ENCODE measurements at places on chromosomes 4 and X.

GRCh38 chr4:145097821-145098674 is at the start of the genes ABCE1 and ANAPC10:
Gene ABCE1 (plus strand): TSS chr4:145098311. CDS start chr4:145104413, 6,102 bp downstream.
Gene ANAPC10 (minus strand): TSS chr4:145098196. CDS start chr4:145096099, 2,097 bp downstream.
- DNase-seq: peak; percentile 94

DNA sequence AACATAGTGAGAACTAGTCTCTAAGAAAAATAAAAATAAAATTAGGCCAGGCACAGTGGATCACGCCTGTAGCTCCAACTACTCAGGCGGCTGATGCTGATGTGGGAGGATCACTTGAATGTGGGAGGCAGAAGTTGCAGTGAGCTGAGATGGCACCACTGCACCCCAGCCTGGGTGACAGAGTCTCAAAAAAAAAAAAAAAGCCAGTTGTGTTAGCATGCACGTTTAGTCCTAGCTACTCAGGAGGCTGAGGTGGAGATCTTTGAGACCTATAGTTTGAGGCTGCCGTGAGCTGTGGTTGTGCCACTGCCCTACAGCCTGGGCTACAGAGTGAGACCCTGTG is 2.5 kb downstream of the DCK start:
- no peak for DNase-seq

- DNase-seq: no peak
Measured at GRCh38 chr4:4625488-4625887, 83.6 kb upstream of the STX18 start.

DNA sequence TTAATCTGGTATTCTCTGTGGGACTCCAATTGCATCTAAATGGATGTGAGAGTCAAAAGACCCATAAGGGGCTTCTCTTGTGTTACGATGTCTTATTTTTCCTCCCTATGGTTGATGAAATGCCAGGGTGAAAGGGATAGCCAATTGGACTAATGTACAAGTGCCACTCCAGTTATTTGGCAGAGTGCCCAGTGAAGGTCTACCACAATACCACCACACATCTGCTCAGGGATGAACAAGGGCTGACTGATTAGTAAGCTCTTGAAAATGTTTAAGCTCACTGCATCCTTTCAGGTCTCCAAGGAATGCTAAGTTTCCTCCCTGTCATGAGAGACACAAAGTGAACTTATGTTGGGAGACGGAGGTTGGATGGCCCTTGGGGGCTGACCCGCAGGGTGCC is 57.8 kb downstream of the HEPH start:
- no peak for DNase-seq

- no peak for DNase-seq
Measured at GRCh38 chr4:102761296-102761701, 531 bp upstream of the MANBA start.

GRCh38 chr4:81700189-81700588 is 228.5 kb upstream of the RASGEF1B start:
- no peak for DNase-seq

DNA sequence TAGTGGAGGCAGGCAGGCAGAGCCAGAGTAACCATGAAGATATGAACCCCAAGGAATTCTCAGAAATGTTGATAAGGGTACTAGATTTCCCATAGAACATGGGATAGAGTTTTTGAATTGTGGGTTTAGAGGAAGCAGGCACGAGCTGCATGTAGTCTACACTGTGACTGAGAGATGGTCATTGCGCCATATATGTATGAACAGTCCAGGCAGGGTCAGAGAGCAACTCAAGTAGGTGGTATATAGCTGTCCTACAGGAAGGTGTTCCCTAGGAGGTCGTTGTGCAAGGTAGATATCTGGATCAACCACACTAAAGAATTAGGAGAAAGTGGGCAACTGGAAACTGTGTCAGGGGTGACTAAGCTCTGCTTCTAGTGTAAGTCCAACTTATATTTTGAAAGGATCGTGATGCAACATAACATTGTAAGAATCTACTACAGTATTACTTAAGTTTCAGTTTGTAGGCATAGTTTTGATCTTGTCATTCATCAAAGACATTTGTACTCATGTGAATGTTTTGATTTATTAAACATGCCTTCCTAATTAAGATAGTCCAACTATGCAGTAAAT is 94.6 kb downstream of the HPGD start:
- no peak for DNase-seq

- DNase-seq: no peak
Measured at GRCh38 chr4:166318810-166319525, 445.9 kb downstream of the TLL1 start.

GRCh38 chr4:7353846-7354610 is 80.7 kb downstream of the PSAPL1 start:
- DNase-seq: no peak

GRCh38 chrX:19606902-19607301 is 91.6 kb upstream of the MAP3K15 start:
- DNase-seq: no peak

DNA sequence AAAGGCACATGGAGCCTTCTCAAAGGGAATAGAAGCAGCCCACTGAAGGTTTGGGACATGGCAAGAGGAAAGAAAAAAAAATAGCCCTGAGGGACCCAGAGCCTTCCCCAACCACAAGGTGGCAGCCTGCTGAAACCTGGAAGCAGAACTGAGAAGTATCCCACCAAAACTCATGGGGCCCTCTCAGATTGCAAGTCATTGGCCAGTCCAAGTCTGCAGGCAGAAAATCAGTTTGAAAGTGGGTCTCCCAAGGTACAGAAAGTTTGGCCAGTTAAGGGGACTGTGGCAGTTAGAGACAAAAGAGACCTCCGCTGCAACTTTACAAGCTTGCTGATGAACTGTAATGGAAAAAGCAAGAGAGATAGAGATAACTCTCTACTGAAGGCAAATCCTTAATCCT is 155.8 kb downstream of the ANTXR2 start:
- DNase-seq: no peak

DNA sequence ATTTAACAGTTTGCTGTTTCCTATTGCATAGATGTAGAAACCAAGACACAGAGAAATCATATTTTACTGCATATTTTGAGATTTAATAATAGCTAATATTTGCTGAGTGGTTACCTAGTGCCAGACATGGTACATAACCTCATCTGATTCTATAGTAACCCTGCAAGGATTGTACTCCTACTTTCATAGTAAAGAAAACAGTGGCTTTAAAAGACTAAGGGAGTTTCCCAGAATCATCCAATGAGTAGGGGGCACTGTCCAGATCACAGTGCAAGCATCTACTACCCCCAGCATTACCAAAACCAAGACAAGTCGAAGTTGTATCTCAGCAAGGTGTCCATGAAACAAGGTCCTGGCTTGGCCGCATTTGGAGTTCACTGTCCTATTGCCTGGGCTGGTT is 224.5 kb upstream of the TENM3 start:
- DNase-seq: no peak

DNA sequence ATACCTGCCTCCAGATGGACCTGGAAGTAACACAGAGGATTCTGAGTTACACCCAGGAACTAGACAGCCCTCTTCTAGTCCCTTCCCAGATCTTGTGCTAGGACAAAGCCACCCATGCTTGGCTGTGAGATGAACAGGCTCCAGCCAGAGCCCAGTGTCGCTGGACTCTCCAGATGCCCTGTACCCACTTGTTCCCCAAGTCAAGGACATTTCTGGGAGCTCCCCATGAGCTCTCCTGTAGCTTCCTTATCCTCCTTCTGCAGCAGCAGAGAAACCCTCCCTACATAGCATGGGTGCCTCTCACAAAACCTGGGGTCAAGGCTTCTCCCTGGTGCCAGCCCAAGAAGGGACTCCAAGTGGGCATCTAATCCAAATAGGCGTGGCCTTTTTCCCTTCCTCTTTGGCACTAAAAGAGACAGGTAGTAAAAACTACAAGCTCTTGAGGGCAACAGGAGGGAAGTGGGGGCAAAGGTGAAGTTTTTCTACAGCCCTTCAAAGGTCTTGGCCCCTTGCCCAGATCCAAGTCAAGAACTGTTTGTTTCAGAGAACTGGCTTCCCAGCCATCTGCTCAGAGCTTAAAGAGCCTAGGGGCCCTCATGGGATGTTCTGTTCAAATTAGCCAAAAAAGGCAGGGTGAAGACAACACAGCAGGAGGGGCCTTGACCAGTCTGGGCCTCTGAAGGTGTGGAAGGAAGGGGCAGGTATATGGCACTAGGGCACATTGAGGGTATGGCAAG is 8.5 kb upstream of the ERCC6L start:
- DNase-seq: no peak

DNA sequence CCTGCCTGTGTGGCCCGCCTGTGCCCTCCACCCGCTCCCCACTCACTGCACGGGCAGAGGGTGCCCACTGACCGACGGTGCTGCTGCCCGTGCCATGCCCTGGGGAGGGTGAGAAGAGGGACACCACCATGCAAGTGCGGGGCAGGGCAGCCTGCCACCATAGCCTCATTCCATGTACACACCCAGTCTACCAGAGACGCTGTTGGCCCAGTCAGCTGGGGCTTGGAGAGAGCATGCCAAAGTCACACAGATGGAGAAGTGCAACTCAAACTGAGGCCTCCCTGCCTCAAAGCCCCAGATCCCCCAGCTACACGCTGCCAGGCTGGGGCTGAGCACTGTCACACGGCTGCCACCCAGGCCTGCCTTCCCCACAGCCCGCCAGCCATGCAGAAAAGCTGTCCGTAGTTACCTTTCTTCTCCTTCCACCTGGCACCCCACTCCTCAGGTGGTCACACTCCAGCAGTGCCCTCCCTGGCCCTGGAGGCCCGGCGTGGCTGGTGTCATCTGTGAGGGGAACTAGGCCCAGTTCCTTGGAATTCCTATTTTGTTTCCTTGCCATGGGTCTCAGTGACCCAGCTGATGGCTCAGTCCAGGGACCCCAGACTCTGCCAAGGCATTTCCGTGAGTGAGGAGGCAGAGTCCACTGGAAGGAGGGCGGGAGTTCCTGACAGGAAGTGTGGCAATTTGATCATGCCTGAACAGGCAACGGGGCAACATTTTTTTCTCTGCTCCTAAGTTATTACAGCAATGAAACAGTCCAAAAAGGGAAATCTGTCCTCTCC is at the start of gene SLC2A9:
SLC2A9 (minus strand) TSS at position 627 of the 782 bp plus-strand sequence; CDS start at position 559, 68 bp downstream.
- DNase-seq: no peak

DNA sequence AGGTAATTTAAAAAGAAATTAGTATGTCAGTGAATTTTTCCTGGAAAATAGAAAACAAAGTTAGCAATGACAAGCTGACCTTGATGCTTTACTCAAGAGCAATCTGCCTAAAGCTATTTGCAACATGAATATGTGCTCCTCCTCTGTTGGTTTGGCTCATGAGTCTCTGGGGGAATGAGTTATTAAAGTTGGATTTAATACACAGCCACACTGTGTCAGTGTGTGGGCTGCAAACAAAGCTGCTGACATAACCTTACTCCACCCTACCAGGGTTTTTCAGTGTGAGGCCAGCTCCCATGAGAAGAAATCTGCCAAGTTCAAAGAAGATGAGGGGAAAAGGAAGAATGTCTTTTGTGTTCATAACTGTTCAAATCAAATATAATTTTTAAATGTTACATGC is 280.5 kb downstream of the TLL1 start:
- DNase-seq: no peak

DNA sequence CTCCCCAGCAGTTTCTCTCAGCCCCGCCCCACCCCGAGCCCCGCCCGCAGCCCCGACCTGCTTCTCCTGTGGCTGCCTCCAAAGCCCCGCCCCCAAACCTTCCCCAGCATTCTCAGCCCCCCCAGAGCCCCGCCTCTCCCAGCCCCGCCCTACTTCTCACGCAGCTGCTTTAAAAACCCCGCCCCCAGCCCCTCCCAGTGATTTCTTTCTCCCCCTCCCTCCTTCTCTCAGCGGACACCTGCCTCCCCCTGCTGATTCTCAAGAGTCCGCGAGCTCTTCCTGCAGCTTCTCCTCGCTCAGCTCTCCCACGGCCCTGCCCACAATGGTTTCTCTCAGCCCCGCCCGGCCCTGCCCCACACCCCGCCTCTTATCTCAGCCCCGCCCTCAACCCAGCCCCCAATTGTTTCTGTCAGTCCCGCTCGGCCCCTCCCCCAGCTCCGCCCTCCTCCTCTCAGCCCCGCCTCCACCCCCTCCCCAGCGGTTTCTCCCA is 636 bp upstream of the EOLA1 start:
- peak; percentile 95 for DNase-seq

DNA sequence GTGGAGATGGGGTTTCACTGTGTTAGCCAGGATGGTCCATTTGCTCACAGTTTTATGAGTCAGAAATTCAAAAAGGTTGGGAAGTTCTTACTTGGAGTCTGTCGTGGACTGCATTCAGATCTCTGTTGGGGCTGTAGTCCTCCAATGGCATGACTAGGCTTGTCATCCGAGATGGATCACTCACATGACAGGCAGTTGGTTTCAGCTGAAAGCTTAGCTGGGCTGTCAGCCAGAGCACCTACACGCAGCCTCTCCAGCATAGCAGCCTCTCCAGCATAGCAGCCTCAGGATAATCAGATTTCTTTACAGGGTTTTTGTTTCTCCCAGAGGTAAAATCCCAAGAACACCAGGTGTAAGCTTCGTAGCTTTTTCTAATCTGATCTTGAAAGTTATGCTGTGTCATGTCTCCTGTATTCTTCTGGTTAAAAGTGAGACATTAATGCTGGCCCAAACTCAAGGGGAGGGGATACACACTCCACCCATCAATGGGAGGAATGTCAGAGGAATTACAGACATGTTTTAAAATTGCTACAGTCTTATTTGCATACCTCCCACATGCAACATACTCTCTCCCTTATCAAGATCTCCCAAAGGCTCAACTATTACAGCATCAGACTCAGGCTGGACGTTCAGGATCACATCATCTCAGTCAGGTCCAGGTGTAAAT is 31.6 kb upstream of the SOD3 start:
- DNase-seq: no peak

DNA sequence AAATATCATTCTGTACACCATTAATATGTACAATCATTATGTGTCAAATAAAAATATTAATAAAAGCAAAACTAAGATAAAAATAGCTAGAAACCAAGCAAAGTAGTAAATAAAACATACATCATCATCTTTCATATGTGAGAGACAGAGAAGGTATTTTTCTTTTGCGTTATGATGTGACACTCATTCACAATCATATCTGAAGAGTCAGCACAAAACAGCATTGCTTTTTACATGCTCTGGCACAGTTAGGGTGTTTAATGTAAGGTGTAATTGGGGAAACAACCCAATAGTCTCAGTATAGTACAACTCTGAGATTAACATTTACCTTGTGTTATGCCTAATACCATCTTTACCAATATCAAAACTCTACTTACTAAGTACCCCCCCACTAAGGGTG is 376.6 kb downstream of the TMA16 start:
- DNase-seq: no peak

DNA sequence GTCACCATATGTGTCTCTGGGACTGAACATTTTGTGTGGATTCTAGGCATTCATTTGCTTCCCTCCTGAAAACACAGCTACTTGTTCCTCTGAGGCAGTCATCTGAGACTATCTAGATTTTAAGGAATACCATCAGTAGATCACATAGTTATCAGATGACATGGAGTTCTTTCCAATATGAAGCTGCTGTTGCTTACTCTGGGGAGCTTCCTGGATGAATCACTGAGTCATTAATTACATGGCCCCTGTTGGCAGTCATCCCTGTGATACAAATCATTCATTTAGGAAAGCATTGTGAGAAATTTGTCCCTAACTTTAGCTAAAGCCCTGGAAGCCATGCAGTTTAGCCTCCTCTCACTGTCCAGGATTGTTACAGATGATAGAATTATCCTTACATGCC is 98.2 kb upstream of the ARSJ start:
- DNase-seq: no peak
